Stimulated activated CD8-positive, alpha-beta memory T cell treated with anti-CD3 and anti-CD28 coated beads, Interleukin-15, amount 100 ng/mL, for 48 hours (primary cell): ENCODE measurements at places on chromosomes 13 and 19.

- DNase-seq: no peak
Observed at GRCh38 chr13:20980899-20981298, 78.4 kb upstream of the XPO4 start.

DNA sequence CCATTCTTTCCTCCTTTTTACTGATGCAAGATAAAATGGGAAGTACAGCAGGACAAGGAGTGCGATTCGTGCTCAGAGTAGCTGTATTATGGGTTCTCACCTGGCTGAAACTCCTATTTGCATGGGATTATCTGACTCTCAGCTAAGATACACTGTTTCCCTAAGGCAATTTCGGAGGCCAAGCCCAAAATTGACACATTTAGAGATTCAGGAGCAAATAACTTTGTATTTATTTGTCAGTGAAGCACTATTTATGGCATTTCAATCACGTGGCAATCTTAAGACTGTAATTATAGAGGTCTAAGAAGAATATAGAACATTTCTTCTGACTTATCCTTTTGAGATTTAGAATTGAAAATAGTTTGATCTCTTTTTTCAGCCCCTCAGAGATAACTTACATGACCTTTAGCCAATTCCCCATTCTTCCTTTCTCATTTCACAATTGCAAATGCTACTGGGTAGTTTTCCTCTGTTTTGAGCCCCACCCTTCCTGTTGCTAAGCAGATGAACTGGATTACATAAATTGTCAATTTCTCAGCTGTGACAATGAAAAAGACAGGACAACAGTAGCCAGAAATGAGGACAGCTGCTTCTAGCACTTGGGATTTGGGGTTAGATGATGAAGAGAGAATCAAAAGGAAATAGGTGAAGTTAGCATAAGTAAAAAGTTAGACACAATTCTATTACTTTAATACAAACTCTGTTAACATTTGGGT is 122.7 kb upstream of the FRY start:
- no peak for DNase-seq

DNA sequence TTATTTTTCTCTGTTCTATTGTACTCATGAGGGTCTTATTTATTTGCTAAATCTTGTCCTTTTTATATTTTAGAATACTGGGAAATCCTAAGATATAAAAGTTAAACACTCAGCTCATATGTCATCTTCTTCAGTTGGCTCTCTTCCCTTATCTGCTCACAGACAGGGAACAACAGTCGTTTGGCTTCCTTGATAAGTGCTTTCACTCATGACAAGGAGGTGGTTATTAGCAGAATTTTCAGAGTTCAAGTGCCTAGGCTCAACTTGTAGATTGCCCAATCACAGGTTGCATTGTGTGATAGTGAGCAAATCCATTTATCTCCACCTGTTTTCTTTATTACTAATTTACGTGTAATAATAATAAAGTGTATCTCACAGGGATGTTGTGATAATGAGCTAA is 620.3 kb upstream of the PCDH20 start:
- DNase-seq: no peak

DNA sequence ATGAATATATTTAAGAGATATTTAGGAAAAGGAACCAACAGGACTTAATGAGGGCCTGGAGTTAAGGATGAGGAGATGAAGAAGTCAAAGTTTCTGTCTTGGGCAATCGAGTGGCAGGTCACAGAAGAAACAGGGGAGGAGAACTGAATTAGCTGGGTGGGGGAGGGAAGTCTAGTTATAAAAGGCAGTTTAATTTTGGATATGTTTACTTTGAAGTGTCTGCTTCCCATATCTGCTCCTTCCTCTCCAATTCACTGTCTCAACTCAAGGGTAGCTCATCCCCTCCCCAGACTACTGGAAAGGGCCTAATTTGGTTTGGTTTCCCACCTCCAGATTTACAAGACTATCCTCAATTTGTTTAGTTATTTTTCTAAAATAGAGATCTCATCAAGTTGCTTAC is 195.9 kb downstream of the VWA8 start:
- no peak for DNase-seq
